T-helper 17 cell (primary cell): ENCODE measurements at places on chromosomes 13 and 19.

DNA sequence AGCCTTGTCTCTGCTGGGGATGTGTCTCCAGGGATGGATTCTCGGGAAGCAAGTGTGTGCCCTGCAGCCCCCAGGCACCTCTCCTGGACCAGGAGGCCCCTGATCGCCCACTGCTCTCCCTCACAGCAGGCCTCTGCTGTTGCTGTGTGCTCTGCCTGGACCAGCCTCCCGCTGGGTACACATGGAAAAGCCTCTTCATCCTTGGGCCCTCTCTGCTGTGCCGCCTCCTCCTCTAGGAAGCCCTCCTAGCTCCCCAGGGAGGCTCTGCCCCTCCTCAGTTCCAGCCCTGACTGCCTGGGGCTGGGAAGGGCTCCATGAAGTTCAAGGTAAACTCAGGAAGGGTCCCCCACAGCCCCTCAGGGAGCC is 12.0 kb downstream of the NDUFA11 start:
- no peaks in the 10 kb centered on the region for H3K36me3 ChIP-seq
- no peak for DNase-seq
- H3K4me1 ChIP-seq: no peaks in the 10 kb centered on the region
- no peak overlapping the region for H3K4me3 ChIP-seq
- peaks cover 5% of the 10 kb centered on the region for H3K27me3 ChIP-seq

GRCh38 chr13:51122868-51123566 is 11.9 kb upstream of the C13orf42 start:
- H3K27ac ChIP-seq: peak overlapping the region; percentile 8
- no peak overlapping the region for H3K4me3 ChIP-seq
- H3K36me3 ChIP-seq: no peaks in the 10 kb centered on the region

GRCh38 chr19:13098277-13099072 is 4.2 kb downstream of the LYL1 start:
- no peak overlapping the region for H3K27ac ChIP-seq
- H3K36me3 ChIP-seq: peaks cover 2% of the 10 kb centered on the region
- no peak for DNase-seq
- H3K4me1 ChIP-seq: peaks cover 47% of the 10 kb centered on the region

- H3K27ac ChIP-seq: no peak overlapping the region
- DNase-seq: no peak
- no peaks in the 10 kb centered on the region for H3K36me3 ChIP-seq
- H3K4me1 ChIP-seq: peaks cover 4% of the 10 kb centered on the region
- no peak overlapping the region for H3K4me3 ChIP-seq
Observed at GRCh38 chr13:24192057-24192810, 31.7 kb downstream of the SPATA13 start.

DNA sequence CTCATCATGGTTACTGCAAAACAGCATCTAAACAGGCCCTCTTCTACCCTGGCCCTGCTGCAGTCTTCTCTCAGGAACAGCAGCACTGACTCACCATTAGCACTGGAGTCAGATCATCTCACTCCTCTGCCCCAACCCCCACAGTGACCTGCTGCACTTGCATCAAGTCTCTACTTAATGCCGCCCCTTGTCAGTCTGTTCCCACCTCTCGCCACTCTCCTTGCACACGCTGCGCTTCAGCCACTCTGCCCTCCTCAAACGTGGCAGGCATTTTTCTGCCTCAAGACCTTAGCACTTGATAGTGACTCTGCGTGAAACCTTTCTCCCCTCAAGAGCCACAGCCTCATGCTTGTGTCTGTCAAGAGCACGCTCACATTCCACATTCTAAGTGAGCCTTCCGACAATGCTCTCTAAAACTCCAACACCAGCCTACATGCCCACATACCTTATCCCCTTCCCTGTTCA is 22.1 kb downstream of the MIPEP start:
- no peak overlapping the region for H3K27ac ChIP-seq
- H3K4me3 ChIP-seq: no peak overlapping the region
- no peak for DNase-seq
- H3K36me3 ChIP-seq: no peaks in the 10 kb centered on the region

DNA sequence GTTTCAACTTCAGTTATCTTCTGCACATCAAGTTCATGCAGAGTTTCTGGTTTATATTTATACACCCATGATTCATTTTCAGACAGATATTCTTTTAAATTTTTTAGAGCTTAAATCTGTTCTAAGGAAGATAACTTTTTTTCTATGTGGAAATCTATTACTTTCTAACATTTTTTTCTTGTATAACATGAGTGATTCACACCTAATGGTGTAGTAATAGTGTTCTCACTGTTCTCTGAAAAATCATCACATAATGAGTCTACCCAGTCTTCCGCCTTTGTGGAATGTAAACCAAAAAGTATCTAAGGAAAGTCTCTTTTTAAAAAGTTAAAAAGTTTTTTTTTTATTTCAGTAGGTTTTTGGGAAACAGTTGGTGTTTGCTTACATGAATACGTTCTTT is 70.8 kb downstream of the FNDC3A start:
- no peaks in the 10 kb centered on the region for H3K27me3 ChIP-seq
- no peak overlapping the region for H3K4me3 ChIP-seq
- no peaks in the 10 kb centered on the region for H3K36me3 ChIP-seq
- peaks cover 20% of the 10 kb centered on the region for H3K4me1 ChIP-seq
- DNase-seq: no peak
- peak overlapping the region; percentile 82 for H3K27ac ChIP-seq

DNA sequence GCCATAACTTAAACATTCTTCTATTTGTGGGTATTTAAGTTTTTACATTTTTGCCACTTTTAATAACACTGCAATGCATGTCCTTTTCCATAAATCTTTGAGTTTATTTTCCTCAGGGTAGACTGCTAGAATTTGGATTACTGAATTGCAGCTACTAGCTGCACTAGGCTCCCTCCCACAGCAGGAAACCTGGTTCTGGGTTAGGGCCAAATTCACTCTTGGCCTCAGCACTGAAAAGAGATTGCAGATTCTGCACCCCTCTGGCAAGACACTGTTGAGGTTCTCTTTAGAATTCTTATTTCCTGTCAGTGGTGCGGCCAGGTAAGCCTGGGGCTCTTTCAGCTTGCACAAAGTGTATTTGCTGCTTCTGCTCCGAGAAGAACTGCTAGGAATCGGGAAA is 155.7 kb downstream of the ENOX1 start:
- no peak overlapping the region for H3K4me3 ChIP-seq
- peaks cover 14% of the 10 kb centered on the region for H3K27me3 ChIP-seq
- H3K36me3 ChIP-seq: no peaks in the 10 kb centered on the region
- no peak for DNase-seq

DNA sequence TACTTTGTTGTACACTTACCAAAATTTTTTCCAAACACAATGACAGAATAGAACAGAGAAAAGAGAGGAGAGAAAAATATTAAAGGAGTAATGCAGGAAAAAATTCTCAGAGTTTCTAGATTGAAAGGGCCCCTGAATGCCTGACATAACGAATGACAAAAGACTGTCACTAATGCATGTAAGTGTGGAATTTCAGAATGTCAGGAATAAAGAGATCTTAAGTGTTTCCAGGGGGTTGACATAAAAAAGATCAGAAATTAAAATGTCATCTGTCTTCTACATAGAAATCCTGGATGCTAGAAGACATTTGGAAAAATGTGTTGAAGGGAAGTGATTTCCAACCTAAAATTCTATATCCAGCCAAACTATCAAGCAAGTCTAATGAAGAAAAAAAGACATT is 27.2 kb downstream of the TEX26 start:
- H3K4me1 ChIP-seq: no peaks in the 10 kb centered on the region
- no peak overlapping the region for H3K27ac ChIP-seq
- peaks cover 15% of the 10 kb centered on the region for H3K27me3 ChIP-seq
- no peaks in the 10 kb centered on the region for H3K36me3 ChIP-seq
- DNase-seq: no peak

GRCh38 chr13:110363010-110363409 is 55.9 kb downstream of the COL4A2 start:
- H3K4me3 ChIP-seq: no peak overlapping the region
- H3K4me1 ChIP-seq: no peaks in the 10 kb centered on the region
- H3K27ac ChIP-seq: no peak overlapping the region
- peaks cover 58% of the 10 kb centered on the region for H3K27me3 ChIP-seq

DNA sequence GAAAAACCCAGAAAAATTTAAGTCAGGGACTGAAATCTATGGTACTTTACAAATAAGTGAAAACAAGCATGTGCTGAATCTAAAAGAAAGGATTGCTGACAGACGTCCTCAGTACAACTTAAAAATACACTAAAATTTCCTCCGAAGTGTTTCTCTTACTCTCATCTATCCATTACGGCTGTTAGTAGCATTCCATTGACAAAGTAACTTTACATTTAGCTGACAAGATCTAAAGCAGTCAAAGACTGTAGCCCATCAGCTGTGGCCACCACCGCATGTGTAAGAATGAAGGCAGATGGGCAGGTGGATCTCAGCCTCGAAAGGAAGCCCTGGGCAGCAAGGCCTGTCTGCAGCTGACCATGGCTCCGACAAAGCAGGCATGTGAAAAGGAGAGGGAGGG is 59.0 kb downstream of the FLT1 start:
- H3K27me3 ChIP-seq: peaks cover 45% of the 10 kb centered on the region
- H3K4me1 ChIP-seq: no peaks in the 10 kb centered on the region
- H3K4me3 ChIP-seq: no peak overlapping the region
- no peak overlapping the region for H3K27ac ChIP-seq
- no peaks in the 10 kb centered on the region for H3K36me3 ChIP-seq

DNA sequence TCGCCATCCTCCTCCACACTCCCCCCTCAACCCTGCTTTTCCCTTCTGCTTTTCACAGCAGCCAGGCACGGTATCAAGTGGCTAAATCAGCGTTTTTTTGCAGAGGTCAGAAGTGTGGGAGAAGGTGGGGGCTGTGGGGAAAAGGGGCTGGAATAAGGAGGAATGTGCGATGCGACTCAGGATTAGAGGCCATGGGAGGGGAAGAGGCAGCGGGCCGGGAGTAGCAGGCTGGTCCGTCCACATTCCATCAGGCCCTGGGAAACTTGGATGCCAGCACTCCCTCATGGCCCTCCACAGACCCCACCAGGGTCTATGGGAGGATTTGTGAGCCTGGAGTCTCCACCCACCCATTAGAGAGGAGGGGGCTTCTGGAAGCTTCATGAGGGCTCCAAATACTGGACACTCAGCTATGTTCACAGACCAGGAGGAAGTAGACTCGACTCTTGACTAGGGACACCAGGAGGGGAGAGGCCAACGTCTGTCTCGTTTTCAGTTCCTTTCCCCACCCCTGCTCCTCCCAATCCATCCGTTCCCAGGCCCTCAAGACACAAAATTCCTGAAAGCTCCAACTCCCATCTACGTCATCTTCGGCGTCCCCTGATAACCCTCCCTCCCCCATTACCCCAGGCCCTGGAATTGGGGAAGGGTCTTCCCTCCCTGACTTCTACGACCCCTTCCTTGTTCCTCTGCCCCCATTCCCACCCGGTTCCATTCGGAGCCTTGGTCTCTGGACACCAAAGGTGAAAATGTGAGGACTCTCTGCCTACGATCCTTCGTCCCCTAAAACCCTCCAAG is 3.3 kb upstream of the KCNC3 start:
- DNase-seq: no peak
- peaks cover 16% of the 10 kb centered on the region for H3K27me3 ChIP-seq
- peak overlapping the region; percentile 14 for H3K27ac ChIP-seq
- peaks cover 39% of the 10 kb centered on the region for H3K4me1 ChIP-seq
- peaks cover 8% of the 10 kb centered on the region for H3K36me3 ChIP-seq

- H3K4me1 ChIP-seq: no peaks in the 10 kb centered on the region
- no peak overlapping the region for H3K4me3 ChIP-seq
Observed at GRCh38 chr13:53311561-53311960, 282.9 kb downstream of the OLFM4 start.

DNA sequence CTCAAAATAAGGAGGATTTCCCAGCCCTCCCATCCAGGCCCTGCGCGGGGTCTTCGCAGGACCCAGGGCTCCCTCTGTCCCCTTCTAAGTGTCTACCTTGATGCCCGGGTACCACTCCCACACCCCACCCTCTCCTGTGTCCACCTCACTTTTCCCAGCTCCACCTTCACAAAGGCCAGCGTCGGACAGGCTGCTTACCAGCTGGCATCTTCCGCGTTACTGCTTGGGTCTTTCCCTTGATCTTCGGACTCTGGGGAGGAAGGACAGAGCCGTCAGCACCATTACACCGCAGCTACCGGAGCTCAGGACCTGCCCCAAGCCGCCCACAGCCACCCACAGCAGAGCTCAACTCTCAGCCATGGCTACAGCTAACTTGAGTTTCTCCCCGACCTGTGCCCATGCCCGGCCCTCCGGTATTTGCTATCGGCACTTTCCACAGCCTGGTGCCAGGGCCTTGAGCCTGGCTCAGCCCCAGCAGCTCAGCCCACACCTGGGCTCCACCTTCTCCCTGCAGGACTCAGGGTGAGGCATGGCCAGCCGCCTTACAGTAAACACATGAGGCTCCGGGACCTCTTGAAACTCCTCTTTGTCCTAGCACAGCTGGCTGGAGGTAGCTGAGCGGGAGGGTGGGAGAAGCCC is 3.8 kb downstream of the C13orf46 start:
- peaks cover 2% of the 10 kb centered on the region for H3K36me3 ChIP-seq
- no peak overlapping the region for H3K4me3 ChIP-seq
- no peak for DNase-seq
- no peaks in the 10 kb centered on the region for H3K27me3 ChIP-seq
- no peak overlapping the region for H3K27ac ChIP-seq
- peaks cover 4% of the 10 kb centered on the region for H3K4me1 ChIP-seq

DNA sequence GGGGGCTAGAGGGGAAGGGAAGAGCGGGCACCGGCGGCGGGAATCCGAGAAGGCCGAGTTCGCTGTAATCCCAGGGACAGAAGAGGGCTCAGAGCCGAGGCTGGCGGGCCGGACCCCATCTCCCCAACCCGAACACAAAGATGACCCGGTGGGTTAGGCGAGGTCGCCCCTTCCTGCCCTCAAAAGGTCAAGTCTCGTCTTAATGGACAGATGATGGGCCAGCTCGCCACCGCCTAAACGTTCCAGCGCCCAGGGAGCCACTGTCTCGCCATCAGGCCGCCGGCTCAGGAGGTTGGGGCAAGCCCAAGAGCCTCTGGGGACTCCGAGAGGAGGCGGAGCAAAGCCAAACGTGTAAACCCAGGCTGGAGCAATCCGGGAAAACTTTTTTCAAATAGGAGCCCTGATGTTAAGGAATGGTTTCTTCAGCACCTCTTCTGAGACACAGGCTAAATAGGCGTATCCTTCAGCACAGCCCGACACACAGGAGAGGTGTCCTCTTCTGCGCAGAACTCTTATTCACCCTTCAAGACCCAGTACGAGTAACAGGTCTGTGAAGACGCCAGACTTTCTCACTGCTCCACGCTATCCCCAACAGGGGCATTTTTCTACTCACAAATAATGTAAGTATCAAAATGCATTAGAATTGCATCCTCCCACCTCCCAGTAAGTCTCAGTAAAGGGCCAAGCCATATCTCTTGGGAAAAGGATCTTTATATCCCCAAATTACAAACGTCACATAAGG is 6.3 kb upstream of the POU4F1 start:
- peaks cover 64% of the 10 kb centered on the region for H3K27me3 ChIP-seq
- no peak for DNase-seq
- peaks cover 3% of the 10 kb centered on the region for H3K36me3 ChIP-seq
- H3K27ac ChIP-seq: no peak overlapping the region
- H3K4me1 ChIP-seq: peaks cover 20% of the 10 kb centered on the region
